ENCODE measurements at places on chromosomes 6 and 20. TPM values are rescaled to one million over a fixed set of nuclear protein-coding genes. Genes with fewer than 3 reads are reported as not detected.

HLA-DQA1 gene
- total RNA-seq: 92.0 TPM

SUMO4 gene
- total RNA-seq: 9.0 TPM

OLIG3 gene
- total RNA-seq: not detected

NOTCH4 gene
- 1.4 TPM for total RNA-seq

ZSCAN23 gene
- total RNA-seq: 1.5 TPM

B3GALT4 gene
- total RNA-seq: 11.2 TPM

TAAR2 gene
- total RNA-seq: not detected

ID4 gene
- total RNA-seq: not detected

SGK1 gene
- 117 TPM for total RNA-seq

NEDD9 gene
- 81.3 TPM for total RNA-seq

EPPIN gene
- not detected for total RNA-seq

KIAA1755 gene
- total RNA-seq: not detected

SPATS1 gene
- not detected for total RNA-seq

KHDRBS2 gene
- total RNA-seq: not detected

NKAIN2 gene
- not detected for total RNA-seq

ALDH5A1 gene
- 3.1 TPM for total RNA-seq

TSPO2 gene
- not detected for total RNA-seq

HSPA1B gene
- total RNA-seq: 113 TPM

SEMG1 gene
- total RNA-seq: not detected

SSTR4 gene
- total RNA-seq: not detected

HDGFL1 gene
- total RNA-seq: not detected

HMGCLL1 gene
- not detected for total RNA-seq

All from natural killer cell treated with Interleukin-12 subunit alpha and Interleukin-12 subunit beta and Interleukin-15 and Interleukin-18, amount 100 ng/mL, for 72 hours (primary cell).